Activated naive CD4-positive, alpha-beta T cell treated with anti-CD3 and anti-CD28 coated beads for 36 hours (primary cell): ENCODE measurements at places on chromosomes 7 and 10.

DNA sequence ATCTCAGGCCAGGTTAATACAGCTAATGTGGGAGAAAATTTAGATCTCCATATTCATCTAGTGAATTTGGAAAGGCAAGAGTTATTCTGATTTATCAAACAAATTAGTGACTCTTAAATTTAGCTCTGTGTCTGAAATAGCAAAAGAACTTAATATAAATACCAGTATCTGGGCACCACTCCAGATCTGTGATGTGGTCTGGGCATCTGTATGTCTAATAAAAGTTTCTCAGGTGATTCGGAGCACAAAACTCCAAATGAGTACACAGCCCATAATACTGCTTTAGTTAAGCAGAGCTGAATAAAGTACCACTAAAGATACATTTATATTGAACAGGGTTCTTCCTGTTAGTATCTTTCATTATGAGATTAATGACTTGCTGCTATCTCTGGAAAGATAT is 261.4 kb downstream of the BAMBI start:
- H3K36me3 ChIP-seq = no peaks in the 10 kb centered on the region
- H3K27me3 ChIP-seq = peaks cover 1% of the 10 kb centered on the region
- no peak overlapping the region for H3K4me3 ChIP-seq
- H3K4me1 ChIP-seq = no peaks in the 10 kb centered on the region

DNA sequence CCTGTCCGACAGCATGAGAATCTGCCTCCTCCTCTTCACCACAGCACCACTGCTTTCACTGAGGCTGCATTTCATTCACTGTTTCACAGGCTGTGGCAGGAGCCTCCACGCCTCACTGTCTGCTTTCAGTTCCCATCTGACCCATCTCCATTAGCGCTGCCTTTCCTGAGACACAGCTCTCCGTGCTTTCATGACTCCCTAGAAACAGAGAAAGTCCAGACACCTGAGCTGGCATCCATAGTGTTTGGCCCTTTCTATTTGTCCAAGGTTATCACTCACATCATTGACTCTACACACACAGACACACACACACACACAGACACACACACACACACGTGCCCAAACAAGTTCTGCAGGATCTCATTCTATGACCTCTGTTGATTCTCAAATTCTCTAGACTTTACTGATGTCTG is 5.2 kb downstream of the LGI1 start:
- no peak overlapping the region for H3K27ac ChIP-seq
- no peak overlapping the region for H3K4me3 ChIP-seq
- H3K36me3 ChIP-seq = no peaks in the 10 kb centered on the region
- H3K27me3 ChIP-seq = peaks cover 31% of the 10 kb centered on the region
- H3K4me1 ChIP-seq = peaks cover 2% of the 10 kb centered on the region
- no peak for DNase-seq

GRCh38 chr10:63752318-63752717 is 231.1 kb downstream of the REEP3 start:
- no peaks in the 10 kb centered on the region for H3K36me3 ChIP-seq
- H3K4me1 ChIP-seq = no peaks in the 10 kb centered on the region
- H3K4me3 ChIP-seq = no peak overlapping the region
- peaks cover 5% of the 10 kb centered on the region for H3K27me3 ChIP-seq
- no peak overlapping the region for H3K27ac ChIP-seq
- no peak for DNase-seq

GRCh38 chr10:44398747-44399658 is 14.1 kb upstream of the CXCL12 start:
- H3K27ac ChIP-seq = no peak overlapping the region
- H3K4me1 ChIP-seq = no peaks in the 10 kb centered on the region
- peaks cover 5% of the 10 kb centered on the region for H3K27me3 ChIP-seq
- H3K36me3 ChIP-seq = no peaks in the 10 kb centered on the region

- H3K27me3 ChIP-seq = no peaks in the 10 kb centered on the region
- peak overlapping the region; percentile 41 for H3K4me3 ChIP-seq
- H3K4me1 ChIP-seq = peaks cover 23% of the 10 kb centered on the region
- H3K27ac ChIP-seq = peak overlapping the region; percentile 54
- DNase-seq = peak; percentile 72
Measured at GRCh38 chr7:75617634-75618234, 121.0 kb downstream of the HIP1 start.

- no peaks in the 10 kb centered on the region for H3K36me3 ChIP-seq
- no peak overlapping the region for H3K4me3 ChIP-seq
- peaks cover 12% of the 10 kb centered on the region for H3K4me1 ChIP-seq
- DNase-seq = no peak
- H3K27me3 ChIP-seq = peaks cover 24% of the 10 kb centered on the region
- H3K27ac ChIP-seq = no peak overlapping the region
Measured at GRCh38 chr7:6528401-6529130, 22.7 kb downstream of the GRID2IP start.

GRCh38 chr7:131606346-131607290 is 50.2 kb upstream of the PODXL start:
- H3K36me3 ChIP-seq = no peaks in the 10 kb centered on the region
- H3K4me3 ChIP-seq = no peak overlapping the region
- H3K4me1 ChIP-seq = no peaks in the 10 kb centered on the region
